Epithelial cell of umbilical artery (primary cell): ENCODE measurements at places on chromosomes 1 and 21. TPM values are rescaled to one million over a fixed set of nuclear protein-coding genes. Genes with fewer than 3 reads are reported as not detected.

DMBX1 gene
- not detected in 2 replicates for total RNA-seq

DNALI1 gene
- total RNA-seq: 0.65 and 1.2 TPM in 2 replicates

TLR5 gene
- total RNA-seq: under 0.01 and 0.32 TPM in 2 replicates

CFHR2 gene
- total RNA-seq: not detected in 2 replicates

LCE1F gene
- not detected in 2 replicates for total RNA-seq

U2AF1 gene
- 48.4 and 58.5 TPM in 2 replicates for total RNA-seq

MLLT11 gene
- total RNA-seq: 3.8 and 5.8 TPM in 2 replicates

LINGO4 gene
- total RNA-seq: not detected in 2 replicates

FAAH gene
- 0.32 and 2.1 TPM in 2 replicates for total RNA-seq

TMEM200B gene
- 0.65 and 1.8 TPM in 2 replicates for total RNA-seq

SYCP1 gene
- total RNA-seq: not detected in 2 replicates

TTC24 gene
- total RNA-seq: not detected in 2 replicates

SLAMF6 gene
- total RNA-seq: not detected in 2 replicates

CCDC185 gene
- total RNA-seq: under 0.01 TPM in 1 of 2 replicates, not detected in the other

CRABP2 gene
- total RNA-seq: 1.1 and 1.3 TPM in 2 replicates

OR2L2 gene
- total RNA-seq: not detected in 2 replicates

CATSPERE gene
- total RNA-seq: 0.30 and 0.65 TPM in 2 replicates

DBT gene
- 2.9 and 13.5 TPM in 2 replicates for total RNA-seq

LDLRAD1 gene
- total RNA-seq: not detected in 2 replicates

DLGAP3 gene
- total RNA-seq: under 0.01 TPM in 1 of 2 replicates, not detected in the other

KLHL12 gene
- total RNA-seq: 28.3 and 35.6 TPM in 2 replicates

IFI44 gene
- total RNA-seq: 33.8 and 324 TPM in 2 replicates

FAM78B gene
- total RNA-seq: not detected in 2 replicates

SLAMF7 gene
- not detected in 2 replicates for total RNA-seq

TMPRSS3 gene
- total RNA-seq: not detected in 2 replicates

SEMA4A gene
- total RNA-seq: 0.65 and 1.8 TPM in 2 replicates

CD52 gene
- not detected in 2 replicates for total RNA-seq

FNDC5 gene
- not detected in 2 replicates for total RNA-seq

S100A7 gene
- not detected in 2 replicates for total RNA-seq

MYBPH gene
- not detected in 2 replicates for total RNA-seq

RAB7B gene
- 0.15 TPM in 1 of 2 replicates, not detected in the other for total RNA-seq

TDRD10 gene
- total RNA-seq: 1.5 and 3.2 TPM in 2 replicates

CHD1L gene
- total RNA-seq: 48.4 and 72.0 TPM in 2 replicates

PCSK9 gene
- 0.46 and 0.65 TPM in 2 replicates for total RNA-seq

SEC16B gene
- total RNA-seq: 0.97 and 1.5 TPM in 2 replicates

RXFP4 gene
- total RNA-seq: not detected in 2 replicates

AK5 gene
- total RNA-seq: 21.8 and 97.3 TPM in 2 replicates
